A549 treated with GW870086 at 1 μM for 4 hours (cell line): ENCODE measurements at places on chromosomes 1 and 21. TPM values are rescaled to one million over a fixed set of nuclear protein-coding genes. Genes with fewer than 3 reads are reported as not detected.

SLAMF7 gene
- 1.1 to 2.8 TPM (median 1.8 TPM) in 5 replicates for total RNA-seq

ATP6V1G3 gene
- not detected in 5 replicates for total RNA-seq

PTAFR gene
- total RNA-seq, result 0.09 to 0.27 TPM (median 0.23 TPM) in 5 replicates

SELL gene
- total RNA-seq, result 0.08 to 1.5 TPM (median 0.17 TPM) in 5 replicates

P3H1 gene
- 27.5 to 34.3 TPM (median 31.6 TPM) in 5 replicates for total RNA-seq

MYBPH gene
- total RNA-seq, result 0.07 TPM in 1 of 5 replicates, not detected in the others

SYT6 gene
- 0.25 to 0.89 TPM (median 0.46 TPM) in 5 replicates for total RNA-seq

HTR6 gene
- 0.07 to 0.14 TPM (median 0.14 TPM) in 5 replicates for total RNA-seq

CLK2 gene
- total RNA-seq, result 21.2 to 25.1 TPM (median 23.8 TPM) in 5 replicates

CRYAA gene
- not detected in 5 replicates for total RNA-seq

NPR1 gene
- 0.97 to 1.6 TPM (median 1.1 TPM) in 5 replicates for total RNA-seq
